ENCODE measurements at places on chromosomes 7 and 10.

DNA sequence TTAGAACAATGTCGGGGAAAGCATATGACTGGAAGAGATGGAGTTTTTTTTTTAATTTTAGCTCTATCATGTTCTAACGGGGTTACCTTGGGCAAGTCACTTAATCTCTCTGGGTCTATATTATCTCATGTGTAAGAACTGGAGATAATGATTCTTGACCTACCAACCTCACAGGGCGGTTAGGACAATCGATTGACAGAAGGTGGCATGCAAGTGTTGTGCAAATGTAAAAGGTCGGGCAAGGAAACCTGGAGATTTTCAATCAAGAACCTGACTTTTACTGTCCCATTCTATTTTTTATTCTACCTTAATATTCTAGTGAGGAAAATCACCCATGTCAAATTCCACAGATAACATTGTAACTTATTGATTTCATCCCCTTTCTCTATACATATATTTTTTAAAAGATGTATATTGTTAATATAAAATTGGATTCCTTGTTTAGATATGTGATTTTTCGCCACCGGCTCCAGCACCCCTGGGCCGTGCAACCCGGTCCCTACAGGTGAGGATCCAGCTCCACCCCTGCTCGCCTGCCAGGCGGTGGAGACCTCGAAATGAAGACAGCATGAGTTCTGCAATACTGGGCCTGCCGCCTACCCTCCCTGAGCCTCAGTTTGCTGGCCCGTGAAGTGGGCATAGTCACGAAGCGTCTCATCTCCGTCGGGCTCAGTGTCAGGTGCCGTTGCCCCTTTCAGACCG lies 497.6 kb upstream of the PHF14 start:
- DNase-seq: no peak

DNA sequence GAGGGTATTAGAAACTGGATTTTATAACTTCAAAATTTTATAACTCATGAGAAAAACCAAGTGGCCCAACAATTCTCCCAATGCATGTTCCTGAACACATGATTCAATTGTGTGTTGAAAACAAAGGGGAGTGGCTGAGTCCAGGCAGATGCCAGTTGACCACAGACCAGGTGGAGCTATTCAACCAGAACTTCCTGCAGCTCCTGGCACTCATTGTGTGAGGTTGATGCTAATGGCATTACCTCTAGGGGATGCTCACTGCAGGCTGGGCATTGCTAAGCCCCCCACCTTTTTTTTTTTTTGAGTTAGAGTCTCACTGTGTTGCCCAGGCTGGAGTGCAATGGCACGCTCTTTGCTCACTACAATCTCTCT lies 20.3 kb downstream of the MYOF start:
- no peak for DNase-seq

GRCh38 chr7:112789453-112789816 lies 758 bp downstream of the TMEM168 start:
- DNase-seq: no peak

GRCh38 chr7:74466196-74466813 lies 12.6 kb downstream of the GTF2IRD1 start:
- no peak for DNase-seq

- no peak for DNase-seq
These were observed 78.5 kb downstream of the ETV1 start for GRCh38 chr7:13910805-13911551.

- DNase-seq: no peak
These were observed 172.3 kb upstream of the ADO start for GRCh38 chr10:62632071-62632809.

GRCh38 chr7:138137423-138138171 lies 61.3 kb downstream of the AKR1D1 start:
- no peak for DNase-seq

DNA sequence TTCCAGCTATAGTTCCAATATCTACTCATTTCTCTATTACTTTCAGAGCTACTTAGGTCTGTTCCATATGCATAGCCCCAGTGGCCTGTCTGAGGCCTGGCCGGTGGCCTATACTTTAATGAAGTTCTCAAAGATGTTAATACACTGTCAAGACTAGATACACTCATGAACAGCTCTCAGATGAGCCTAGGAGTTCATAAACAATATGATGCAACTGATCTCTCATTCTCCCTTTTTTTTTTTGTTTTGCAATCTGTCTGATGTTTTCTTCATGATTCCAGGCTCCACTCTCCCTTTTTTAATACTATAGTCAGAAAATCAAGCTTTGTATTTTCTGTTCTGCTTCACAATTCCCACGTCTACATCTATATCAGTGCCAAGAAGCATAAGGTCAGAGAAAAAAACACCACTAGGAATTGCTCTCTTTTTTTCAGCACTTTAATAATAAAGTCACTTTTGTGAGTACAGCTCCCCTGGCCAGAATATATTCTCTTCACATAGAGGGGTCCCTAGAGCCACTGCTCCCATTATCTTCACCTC lies 321.0 kb downstream of the C7orf25 start:
- DNase-seq: no peak

- DNase-seq: no peak
These were observed 684.6 kb downstream of the MAGI2 start for GRCh38 chr7:78768859-78769258.

DNA sequence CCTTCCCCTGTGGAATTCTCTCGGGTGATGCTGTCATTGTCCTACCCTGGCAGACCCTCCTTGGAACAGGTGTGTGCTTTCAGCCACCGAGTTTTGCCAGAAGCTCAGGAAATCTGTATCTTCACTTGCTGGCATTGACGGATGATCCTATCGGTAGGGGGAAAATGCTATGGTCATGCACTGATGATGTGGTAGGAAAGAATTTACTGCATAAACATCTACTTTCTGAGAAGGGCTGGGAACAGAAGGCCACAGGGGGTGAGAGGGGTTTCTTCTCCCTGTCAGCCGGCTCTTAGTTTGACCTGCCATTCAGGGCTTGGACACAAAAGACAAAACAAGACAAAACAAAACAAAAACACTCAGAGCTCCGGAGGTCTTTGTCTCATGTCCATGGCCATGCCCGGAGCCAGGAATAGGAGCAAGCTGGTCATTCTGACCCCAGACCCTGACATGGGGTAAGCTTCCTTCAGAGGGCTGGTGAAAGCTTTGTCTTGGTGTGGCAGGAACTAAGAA lies 43.6 kb upstream of the CARD11 start:
- no peak for DNase-seq

- DNase-seq: no peak
These were observed 83.7 kb downstream of the KIF20B start for GRCh38 chr10:89785095-89785494.

GRCh38 chr7:129469930-129470329 lies 32.4 kb upstream of the SMKR1 start:
- no peak for DNase-seq

GRCh38 chr10:71726580-71727104 lies 7.1 kb upstream of the C10orf105 start:
- no peak for DNase-seq

GRCh38 chr10:126576336-126576735 lies 94.2 kb downstream of the C10orf90 start:
- DNase-seq: no peak

DNA sequence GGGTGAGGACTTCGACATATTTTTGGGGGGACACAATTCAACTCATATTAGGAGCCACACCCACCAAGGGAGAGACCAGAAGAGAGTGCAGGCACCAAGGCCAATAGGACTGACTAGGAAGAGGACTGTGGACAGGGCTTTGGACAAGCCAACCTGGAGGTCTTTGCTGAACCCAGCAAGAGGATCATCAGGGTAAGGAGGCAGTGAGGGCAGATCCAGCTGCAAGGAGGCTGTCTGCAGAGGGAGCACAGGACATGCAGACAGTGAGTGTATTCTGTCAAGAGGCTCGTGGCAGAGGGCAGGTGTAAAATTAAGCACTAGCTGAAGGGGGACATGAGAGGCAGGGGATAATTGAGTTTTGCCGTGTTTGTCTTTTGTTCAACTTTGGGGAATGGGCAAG lies 83.4 kb upstream of the MGMT start:
- no peak for DNase-seq

- DNase-seq: no peak
These were observed 13.3 kb upstream of the RAB18 start for GRCh38 chr10:27490807-27491206.

- DNase-seq: no peak
These were observed 402.0 kb upstream of the ZWINT start for GRCh38 chr10:56763090-56763489.

All from HS-27A (cell line).